ENCODE measurements at places on chromosomes 1 and 21.

DNA sequence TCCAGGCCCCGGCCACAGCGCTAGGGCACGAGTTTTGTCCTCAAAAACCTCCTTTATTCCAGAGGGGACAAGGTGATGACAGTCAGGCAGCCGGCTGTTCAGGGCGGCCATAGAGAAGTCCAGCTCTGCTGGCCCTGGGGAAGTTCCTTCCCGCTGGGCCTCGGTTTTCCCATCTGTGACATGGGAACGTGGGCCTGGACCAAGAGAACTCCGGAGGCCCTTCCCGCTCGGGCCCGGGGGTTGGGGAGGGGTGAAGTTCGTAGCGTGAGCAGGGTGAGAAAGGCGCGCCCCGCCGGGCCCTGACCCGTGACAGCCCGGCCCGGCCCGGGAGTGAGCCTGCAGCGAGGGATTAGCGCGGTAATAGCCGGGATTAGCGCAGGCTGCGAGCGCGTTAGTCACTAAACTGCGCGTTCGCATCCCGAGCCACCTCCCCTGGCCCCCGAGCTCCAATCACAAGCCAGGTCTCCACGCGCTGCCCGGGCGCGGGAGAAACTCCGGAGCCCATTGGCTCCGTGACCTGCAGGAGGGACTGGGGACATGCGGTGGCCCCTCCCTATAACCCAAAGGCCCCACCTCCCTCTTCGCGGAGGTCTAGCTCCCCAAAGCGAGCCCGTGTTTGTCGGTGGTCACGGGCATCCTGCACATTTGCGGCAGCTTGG is 29.8 kb upstream of the PADI2 start:
- no peak for DNase-seq

GRCh38 chr1:5296095-5296494 is 641.7 kb downstream of the AJAP1 start:
- no peak for DNase-seq

DNA sequence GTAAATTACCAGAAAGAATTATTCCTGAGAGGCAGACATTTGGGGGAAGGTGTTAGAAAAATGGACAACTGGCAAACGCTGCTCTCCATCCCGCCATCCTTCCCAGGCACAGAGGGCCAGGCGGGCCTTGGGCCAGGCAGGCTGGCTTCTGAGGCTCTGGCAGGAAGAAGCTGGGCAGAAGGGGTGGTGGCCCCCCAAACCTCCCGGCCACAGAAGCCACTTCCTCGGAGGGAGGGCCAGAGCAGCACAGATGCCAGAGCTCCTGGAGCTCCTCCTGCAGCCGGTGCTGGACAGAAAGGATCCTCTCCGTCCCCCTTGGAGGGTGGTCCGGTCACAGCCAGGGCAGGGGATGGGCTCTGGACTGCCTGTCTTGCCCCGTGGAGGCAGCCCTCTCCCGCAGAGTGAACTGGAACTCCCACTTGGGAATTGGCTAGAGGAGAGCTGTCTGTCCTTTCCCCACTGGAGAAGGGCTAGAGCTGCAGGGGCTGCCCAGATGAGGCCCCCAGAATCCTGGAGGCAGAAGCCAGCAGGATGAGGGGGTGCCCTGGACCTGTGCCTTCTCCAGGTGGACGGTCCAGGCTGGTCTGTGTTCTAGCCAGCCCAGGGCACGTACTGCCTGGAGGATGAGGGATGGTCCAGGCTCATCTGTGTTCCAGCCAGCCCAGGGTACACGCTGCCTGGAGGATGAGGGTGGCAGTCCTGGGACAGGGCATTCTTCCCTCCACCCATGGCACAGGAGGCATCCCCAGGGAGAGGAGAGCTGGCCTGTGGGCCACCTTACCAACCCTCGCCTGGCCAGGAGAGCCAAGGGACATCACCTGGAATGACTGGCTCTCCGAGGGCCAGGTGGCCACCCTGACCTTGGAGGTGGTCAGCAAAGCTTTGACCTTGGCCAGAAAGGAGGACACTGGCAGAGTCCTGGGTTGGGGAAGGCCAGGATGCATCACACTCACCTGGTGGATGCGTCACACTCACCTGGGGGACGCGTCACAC is 47.4 kb upstream of the ACTRT2 start:
- DNase-seq: no peak

GRCh38 chr21:16992448-16992847 is 520.4 kb upstream of the CXADR start:
- DNase-seq: no peak

- no peak for DNase-seq
Measured at GRCh38 chr1:208167261-208167869, 76.8 kb downstream of the PLXNA2 start.

- DNase-seq: no peak
Measured at GRCh38 chr1:115447672-115448071, 109.6 kb upstream of the NGF start.

DNA sequence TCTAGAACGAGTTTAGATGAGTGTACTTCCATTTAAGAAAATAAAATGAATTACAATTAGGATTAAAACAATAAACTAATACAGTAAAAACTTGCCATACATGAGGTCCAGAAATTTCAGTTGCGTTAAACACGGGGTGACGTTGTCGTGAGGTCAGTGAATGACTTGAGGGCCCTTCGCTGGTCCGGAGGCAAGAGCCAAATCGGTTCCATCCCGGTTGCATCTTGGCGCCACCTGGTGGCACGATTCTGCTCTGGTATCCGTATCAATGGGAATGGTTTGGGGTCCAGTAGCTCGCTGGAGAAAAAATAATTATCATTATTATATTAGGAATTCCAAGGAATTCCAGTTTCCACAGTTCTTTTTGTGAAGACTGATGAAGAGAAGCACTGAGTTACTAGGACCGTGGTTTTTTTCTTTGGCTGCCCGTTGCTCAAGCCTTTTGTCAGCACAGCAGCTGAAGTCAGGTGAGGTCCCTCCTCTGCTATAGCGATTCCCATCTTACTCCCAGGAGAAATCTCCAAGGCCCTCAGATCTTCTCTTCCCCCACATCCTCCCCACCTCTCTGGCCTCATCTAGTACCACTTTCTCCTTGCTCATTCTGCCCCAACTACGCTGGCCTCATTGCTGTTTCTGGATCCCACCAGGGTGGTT is 161.4 kb downstream of the SLC35F3 start:
- peak; percentile 13 for DNase-seq

DNA sequence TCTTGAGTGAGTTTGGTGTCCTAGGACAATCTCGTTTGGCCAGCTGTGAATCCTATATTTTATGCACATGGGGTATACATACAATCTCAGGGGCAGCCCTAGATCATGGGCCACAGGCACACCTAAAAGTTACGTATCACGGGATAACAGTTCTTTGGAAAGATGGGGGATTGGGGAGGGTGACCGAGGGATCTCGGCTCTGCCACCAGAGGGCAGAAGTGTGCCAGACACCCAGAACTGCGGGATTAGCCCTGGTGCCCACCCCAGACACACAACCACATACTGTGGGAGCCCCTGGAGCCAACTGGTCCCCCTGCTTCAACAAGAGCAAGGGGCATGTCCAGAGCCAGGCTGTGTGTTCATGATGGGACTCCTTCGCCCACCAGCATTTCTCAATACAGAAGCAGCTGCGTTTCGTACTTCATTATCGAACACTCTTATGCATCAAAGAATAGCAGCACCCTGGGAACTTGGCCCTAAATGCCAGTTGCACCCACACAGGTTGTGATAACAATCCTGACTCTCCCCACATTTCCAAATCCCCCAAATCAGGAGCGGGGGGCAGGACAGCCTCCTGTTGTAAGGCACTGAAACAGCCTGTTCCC is 37.4 kb downstream of the TMCO4 start:
- peak; percentile 22 for DNase-seq

- no peak for DNase-seq
Measured at GRCh38 chr1:93255222-93256079, 74.9 kb downstream of the CCDC18 start.

- no peak for DNase-seq
Measured at GRCh38 chr1:238153939-238154338, 263.2 kb upstream of the ZP4 start.

DNA sequence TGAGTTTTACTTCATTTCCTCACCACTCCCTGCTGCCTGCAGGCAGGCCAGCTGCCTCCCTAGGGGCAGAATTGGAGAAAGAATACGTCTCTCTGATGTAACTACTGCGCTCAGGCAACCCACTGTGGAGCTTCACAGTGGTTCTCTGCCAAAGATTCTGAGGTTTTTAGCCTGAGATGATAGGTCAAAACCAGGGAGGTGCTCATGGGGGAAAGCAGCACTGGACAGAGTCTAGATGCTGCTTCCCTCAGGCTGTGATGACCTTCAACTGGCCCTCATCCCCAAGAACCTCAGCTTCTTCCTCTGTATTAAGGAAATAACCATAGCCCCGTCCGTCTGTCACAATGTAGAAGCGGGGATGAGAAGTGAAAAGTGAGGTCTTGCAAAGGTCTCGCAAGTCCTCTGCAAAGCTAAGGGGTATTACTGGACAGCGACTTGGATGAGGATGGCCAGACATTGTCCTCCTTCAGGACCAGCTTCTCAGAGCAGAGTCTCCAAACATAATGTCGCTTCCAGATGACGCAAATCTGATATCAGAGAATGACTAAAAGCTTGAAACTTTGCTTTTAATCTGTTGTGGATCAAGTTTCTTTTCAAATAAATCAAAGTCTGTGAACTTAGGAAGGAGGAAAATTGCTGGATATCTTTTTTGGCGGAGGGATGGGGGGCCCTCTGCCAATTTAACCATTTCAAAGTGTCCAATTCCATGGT is 65.9 kb upstream of the ATP5PO start:
- no peak for DNase-seq

GRCh38 chr1:11318982-11319381 is 46.0 kb downstream of the UBIAD1 start:
- DNase-seq: no peak

DNA sequence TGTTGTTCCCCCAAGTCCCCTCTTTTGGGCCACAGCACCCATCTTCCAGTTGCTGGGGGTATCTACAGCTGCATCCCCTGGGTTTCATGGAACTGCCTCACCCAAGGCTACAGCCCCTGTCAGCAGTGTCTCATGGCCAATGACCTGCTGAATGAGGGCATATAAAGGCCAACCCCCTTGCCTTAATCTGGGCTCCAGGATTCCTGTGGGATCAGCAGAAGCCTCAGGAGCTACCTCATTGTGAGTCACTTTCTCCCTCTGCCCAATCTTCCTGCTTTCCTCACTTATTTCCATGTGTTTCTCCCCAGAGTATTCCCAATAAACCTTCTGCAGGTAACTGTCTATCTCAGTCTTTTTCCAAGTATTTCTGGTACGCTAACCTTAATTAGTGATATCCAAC is 37.3 kb upstream of the SYT14 start:
- no peak for DNase-seq

- DNase-seq: no peak
Measured at GRCh38 chr1:52601991-52602855, at the start of gene GPX7. GPX7 (plus strand) TSS chr1:52602371; CDS start chr1:52602410, 39 bp downstream.

All from NCI-H187 (cell line).